ENCODE measurements at places on chromosomes 7 and 10. TPM values are rescaled to one million over a fixed set of nuclear protein-coding genes. Genes with fewer than 3 reads are reported as not detected.

GRCh38 chr10:97188261-97188711, 2.5 kb upstream of the SLIT1 start:
- peaks cover 4% of the 10 kb centered on the region for H3K4me1 ChIP-seq
- no peak for DNase-seq
- no peaks in the 10 kb centered on the region for H3K36me3 ChIP-seq

GRCh38 chr10:6766131-6766801, 186.2 kb upstream of the PRKCQ start:
- DNase-seq: no peak
- H3K4me1 ChIP-seq: no peaks in the 10 kb centered on the region
- H3K36me3 ChIP-seq: no peaks in the 10 kb centered on the region
- H3K4me3 ChIP-seq: no peak overlapping the region
- H3K27me3 ChIP-seq: no peaks in the 10 kb centered on the region

GRCh38 chr7:24241206-24241605, 42.8 kb upstream of the NPY start:
- H3K4me3 ChIP-seq: no peak overlapping the region
- peaks cover 5% of the 10 kb centered on the region for H3K27me3 ChIP-seq
- no peaks in the 10 kb centered on the region for H3K36me3 ChIP-seq
- H3K27ac ChIP-seq: no peak overlapping the region
- no peaks in the 10 kb centered on the region for H3K4me1 ChIP-seq
- no peak for DNase-seq

GRCh38 chr10:94493463-94493862, 52.1 kb upstream of the HELLS start:
- H3K36me3 ChIP-seq: no peaks in the 10 kb centered on the region
- H3K4me1 ChIP-seq: peaks cover 3% of the 10 kb centered on the region
- no peaks in the 10 kb centered on the region for H3K27me3 ChIP-seq
- no peak for DNase-seq

- H3K36me3 ChIP-seq: no peaks in the 10 kb centered on the region
- H3K27me3 ChIP-seq: no peaks in the 10 kb centered on the region
- peaks cover 4% of the 10 kb centered on the region for H3K4me1 ChIP-seq
- H3K4me3 ChIP-seq: no peak overlapping the region
- H3K27ac ChIP-seq: no peak overlapping the region
Observed at GRCh38 chr10:5668429-5668828, 2.0 kb upstream of the ASB13 start.

- H3K27me3 ChIP-seq: no peaks in the 10 kb centered on the region
- no peaks in the 10 kb centered on the region for H3K4me1 ChIP-seq
- DNase-seq: no peak
- H3K36me3 ChIP-seq: no peaks in the 10 kb centered on the region
- no peak overlapping the region for H3K4me3 ChIP-seq
Observed at GRCh38 chr7:22662036-22662435, 65.0 kb upstream of the IL6 start.

DNA sequence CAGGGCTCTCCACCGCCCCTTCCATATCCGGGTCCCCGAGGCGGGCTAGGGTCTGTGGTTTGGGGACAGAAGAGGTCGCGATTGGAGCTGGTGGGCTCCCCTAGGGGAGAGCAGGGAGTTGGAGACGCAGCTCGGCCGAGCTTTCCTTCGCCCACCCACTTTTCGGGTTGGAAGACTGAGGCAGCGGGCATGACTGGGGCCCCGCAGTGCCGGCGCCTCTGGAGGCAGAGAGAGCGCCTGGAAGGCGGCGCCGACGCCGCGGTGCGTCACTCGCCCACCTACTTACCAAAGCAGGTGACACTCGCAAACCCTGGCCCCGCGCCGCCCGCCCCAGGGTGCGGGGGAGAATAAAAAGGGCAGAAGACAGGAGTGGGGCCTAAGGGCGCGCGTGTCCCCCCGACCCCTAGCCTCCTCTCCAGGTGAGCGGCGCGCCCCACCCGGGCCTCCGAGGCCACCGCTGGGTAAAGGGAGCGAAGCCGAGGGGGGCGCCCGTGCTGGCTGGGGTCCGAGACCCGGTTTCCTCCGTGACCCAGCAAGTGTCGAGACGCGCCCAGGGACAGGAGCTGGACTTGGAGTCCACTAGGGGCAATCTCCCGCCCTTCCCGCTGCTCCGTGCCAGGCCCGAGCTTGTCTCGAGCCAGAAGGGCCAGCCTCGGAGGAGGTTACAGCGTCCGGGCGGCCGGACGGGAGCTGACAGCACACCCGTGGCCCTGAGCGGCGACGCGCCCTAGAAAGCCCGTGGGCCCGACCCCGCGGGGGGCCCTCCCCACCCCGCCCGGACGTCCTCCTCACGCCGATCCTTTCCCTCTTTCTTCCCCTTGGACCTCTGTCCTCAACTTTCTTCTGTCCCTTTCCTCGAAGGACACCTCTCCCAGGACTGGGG, 34.4 kb upstream of the GRID1 start:
- H3K4me1 ChIP-seq: peaks cover 25% of the 10 kb centered on the region
- peak overlapping the region; percentile 80 for H3K4me3 ChIP-seq
- peak overlapping the region; percentile 80 for H3K27ac ChIP-seq
- no peak for DNase-seq
- H3K36me3 ChIP-seq: no peaks in the 10 kb centered on the region
- no peaks in the 10 kb centered on the region for H3K27me3 ChIP-seq

- H3K4me3 ChIP-seq: no peak overlapping the region
- no peaks in the 10 kb centered on the region for H3K36me3 ChIP-seq
- DNase-seq: no peak
- H3K4me1 ChIP-seq: peaks cover 48% of the 10 kb centered on the region
Observed at GRCh38 chr10:77592510-77592909, 45.1 kb downstream of the KCNMA1 start.

- no peaks in the 10 kb centered on the region for H3K27me3 ChIP-seq
- H3K36me3 ChIP-seq: no peaks in the 10 kb centered on the region
- no peaks in the 10 kb centered on the region for H3K4me1 ChIP-seq
Observed at GRCh38 chr7:20737840-20738448, 48.7 kb downstream of the SP8 start.

- H3K4me3 ChIP-seq: no peak overlapping the region
- no peaks in the 10 kb centered on the region for H3K4me1 ChIP-seq
- no peaks in the 10 kb centered on the region for H3K27me3 ChIP-seq
- no peak for DNase-seq
Observed at GRCh38 chr7:140738280-140738679, 41.8 kb downstream of the NDUFB2 start.

- H3K36me3 ChIP-seq: no peaks in the 10 kb centered on the region
- H3K27ac ChIP-seq: no peak overlapping the region
- H3K4me3 ChIP-seq: no peak overlapping the region
Observed at GRCh38 chr10:59750155-59750945, 2.9 kb downstream of the MRLN start.

DNA sequence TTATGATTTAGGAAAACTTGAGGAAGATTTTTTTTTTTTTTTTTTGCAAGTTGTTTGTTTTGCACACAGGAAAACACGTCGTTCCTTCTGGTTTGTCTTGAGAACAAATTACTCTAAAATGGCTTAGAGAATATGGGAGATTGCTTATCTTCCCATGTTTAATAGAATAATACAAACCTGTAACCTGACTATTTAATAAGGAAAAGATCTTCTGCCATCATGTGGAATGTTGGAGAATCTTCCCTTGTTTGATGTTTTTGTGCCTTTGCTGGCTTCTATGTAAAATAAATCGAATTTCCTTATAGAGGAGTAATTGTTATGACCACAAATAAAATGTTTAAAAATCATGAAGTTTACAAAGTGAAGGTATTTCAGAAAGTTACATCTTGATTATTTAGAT, 818.8 kb downstream of the GATA3 start:
- H3K27ac ChIP-seq: no peak overlapping the region
- no peaks in the 10 kb centered on the region for H3K4me1 ChIP-seq
- no peaks in the 10 kb centered on the region for H3K27me3 ChIP-seq
- H3K36me3 ChIP-seq: no peaks in the 10 kb centered on the region
- H3K4me3 ChIP-seq: no peak overlapping the region

DNA sequence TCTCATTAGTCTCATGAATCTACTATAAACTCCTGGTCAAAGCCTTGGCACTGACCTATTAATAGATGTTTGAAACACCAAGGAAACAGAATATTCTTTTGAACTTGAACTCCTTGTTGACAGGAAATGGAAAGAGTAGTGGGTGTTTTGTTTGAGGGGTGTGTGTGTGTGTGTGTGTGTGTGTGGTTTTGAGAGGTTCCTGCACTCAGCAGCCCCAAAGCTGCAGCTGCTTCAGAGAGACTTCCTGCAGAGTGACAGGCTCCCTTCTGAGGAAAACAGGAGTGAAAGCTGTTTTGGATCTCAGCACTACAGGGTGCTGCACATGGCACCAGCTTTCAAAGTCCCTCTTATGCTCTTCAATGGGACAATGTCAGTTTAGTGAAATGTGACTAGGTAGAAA, 546.5 kb upstream of the STEAP1 start:
- no peak overlapping the region for H3K27ac ChIP-seq
- no peaks in the 10 kb centered on the region for H3K4me1 ChIP-seq
- DNase-seq: no peak
- no peaks in the 10 kb centered on the region for H3K36me3 ChIP-seq
- no peaks in the 10 kb centered on the region for H3K27me3 ChIP-seq

- no peaks in the 10 kb centered on the region for H3K27me3 ChIP-seq
- no peaks in the 10 kb centered on the region for H3K36me3 ChIP-seq
- H3K4me3 ChIP-seq: no peak overlapping the region
- H3K27ac ChIP-seq: no peak overlapping the region
Observed at GRCh38 chr7:100739934-100740333, 6.5 kb downstream of the ZAN start.

DNA sequence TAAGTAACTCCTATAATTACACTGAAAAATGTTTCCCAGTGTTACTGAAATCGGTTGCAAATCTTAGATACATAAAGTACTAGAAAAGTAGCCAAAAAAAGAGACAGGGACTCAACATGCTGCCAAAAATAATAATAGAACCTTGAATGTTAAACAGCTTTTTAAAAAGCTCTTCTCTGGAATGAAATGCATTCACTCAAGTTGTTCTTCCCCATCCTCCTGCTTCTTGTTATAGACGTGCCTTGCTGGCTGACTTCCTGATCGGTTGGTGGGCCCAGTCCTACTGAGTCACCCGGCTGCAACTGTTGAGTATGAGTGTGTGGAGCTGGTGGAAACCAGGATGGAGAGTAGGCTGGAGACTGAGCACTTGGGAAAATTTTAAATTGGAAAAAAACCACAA, 30.6 kb upstream of the RAPGEF5 start:
- H3K27ac ChIP-seq: no peak overlapping the region
- no peaks in the 10 kb centered on the region for H3K36me3 ChIP-seq
- no peak for DNase-seq
- H3K4me1 ChIP-seq: no peaks in the 10 kb centered on the region

GRCh38 chr10:66926841-66927240, 1.0 kb downstream of the LRRTM3 start:
- no peak overlapping the region for H3K4me3 ChIP-seq
- no peaks in the 10 kb centered on the region for H3K36me3 ChIP-seq
- no peak for DNase-seq
- H3K27me3 ChIP-seq: peaks cover 50% of the 10 kb centered on the region

ZCWPW1 gene
- total RNA-seq: 6.5 TPM

GPR158 gene
- total RNA-seq: 0.64 TPM

NRCAM gene
- total RNA-seq: 0.21 TPM

SLC13A4 gene
- total RNA-seq: not detected

TRDMT1 gene
- 7.6 TPM for total RNA-seq

PGAM2 gene
- total RNA-seq: 1.3 TPM

CARD11 gene
- 0.82 TPM for total RNA-seq

MYO3A gene
- total RNA-seq: not detected

TMEM270 gene
- 0.72 TPM for total RNA-seq

PLEKHS1 gene
- 0.21 TPM for total RNA-seq

Data from Panc1 (cell line).